ENCODE measurements at places on chromosomes 7 and 10.

DNA sequence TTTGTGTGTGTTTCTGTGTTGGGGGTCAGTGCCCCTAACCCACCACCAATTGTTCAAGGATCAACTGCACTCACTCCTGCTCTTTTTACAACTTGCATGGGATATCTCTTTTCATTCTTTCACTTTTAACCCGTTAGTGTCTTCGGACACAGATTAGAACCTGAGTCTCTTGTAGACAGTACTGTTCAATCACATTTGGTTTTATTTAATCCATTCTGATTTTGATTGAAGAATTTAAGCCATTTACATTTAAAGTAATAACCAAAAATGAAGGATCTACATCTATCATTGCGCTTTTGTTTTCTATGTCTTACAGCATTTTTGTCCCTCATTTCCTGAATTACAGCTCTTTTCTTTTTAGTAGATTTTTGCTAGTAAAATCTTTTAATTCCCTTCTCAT, 43.6 kb downstream of the ZNF248 start:
- DNase-seq = no peak

GRCh38 chr7:116159711-116160110, 50.6 kb upstream of the TES start:
- DNase-seq = no peak

DNA sequence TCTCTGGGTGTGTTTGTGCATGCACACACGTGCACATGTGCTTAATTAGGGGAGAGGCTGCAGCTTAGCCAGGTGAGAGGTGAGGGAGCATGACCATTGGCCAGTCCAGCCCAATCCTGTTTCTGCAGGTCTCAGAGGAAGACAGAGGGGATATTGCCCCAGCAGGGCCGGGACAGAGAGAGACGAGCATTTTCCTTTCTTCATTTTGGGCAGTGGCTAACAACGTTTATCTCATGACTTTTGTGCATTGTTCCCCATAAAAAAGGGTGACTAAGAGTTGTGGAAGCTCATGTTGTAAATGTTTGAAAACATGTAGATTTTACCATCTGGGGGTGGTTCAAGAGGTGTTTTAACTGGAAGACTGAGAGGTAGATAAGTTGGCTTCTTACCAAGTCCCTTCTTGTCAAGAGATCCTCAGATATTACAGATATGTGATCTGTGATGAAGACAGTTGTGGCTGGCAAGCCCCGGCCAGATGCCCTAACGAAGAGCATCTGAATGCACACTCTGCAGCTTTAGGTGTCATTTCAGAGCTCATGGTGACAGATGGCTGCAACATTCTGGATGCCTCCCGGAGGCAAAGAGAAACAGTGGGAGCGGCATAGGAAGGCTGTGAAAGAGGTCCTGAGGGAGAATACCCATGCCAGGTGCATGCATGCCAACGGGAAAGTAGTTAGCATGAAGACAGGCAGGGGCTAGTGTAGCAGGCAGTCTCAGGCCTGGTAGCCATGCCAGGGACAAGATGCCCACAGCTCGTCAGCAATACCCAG, 16.7 kb upstream of the DMBT1 start:
- no peak for DNase-seq

DNA sequence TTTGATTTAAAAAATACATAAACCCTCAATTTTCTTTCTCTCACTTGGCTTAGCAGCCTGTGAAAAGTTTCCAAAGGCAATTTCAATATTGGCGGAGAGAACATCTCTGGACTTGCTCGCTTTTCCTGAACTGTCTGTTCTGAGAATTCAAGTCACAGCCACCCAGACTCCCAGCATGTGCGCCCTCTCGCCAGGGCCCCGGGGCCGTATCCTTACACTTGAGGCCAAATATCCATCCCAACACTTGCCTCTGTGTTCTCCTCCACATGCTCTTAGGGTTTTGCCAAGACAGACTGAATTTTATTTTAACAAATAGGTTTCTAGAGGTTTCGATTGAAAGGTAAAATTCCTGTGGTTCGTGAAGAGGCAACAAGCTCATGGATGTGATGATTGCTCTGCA, 111.5 kb upstream of the GPR26 start:
- no peak for DNase-seq

- peak; percentile 74 for DNase-seq
Observed at GRCh38 chr10:5975641-5976473, 1.5 kb downstream of the IL15RA start.

GRCh38 chr7:116517626-116518025, 7.2 kb upstream of the CAV1 start:
- no peak for DNase-seq

- DNase-seq = no peak
Observed at GRCh38 chr7:69018200-69018599, 580.1 kb upstream of the AUTS2 start.

GRCh38 chr7:19101909-19102308, 15.5 kb downstream of the TWIST1 start:
- DNase-seq = no peak

DNA sequence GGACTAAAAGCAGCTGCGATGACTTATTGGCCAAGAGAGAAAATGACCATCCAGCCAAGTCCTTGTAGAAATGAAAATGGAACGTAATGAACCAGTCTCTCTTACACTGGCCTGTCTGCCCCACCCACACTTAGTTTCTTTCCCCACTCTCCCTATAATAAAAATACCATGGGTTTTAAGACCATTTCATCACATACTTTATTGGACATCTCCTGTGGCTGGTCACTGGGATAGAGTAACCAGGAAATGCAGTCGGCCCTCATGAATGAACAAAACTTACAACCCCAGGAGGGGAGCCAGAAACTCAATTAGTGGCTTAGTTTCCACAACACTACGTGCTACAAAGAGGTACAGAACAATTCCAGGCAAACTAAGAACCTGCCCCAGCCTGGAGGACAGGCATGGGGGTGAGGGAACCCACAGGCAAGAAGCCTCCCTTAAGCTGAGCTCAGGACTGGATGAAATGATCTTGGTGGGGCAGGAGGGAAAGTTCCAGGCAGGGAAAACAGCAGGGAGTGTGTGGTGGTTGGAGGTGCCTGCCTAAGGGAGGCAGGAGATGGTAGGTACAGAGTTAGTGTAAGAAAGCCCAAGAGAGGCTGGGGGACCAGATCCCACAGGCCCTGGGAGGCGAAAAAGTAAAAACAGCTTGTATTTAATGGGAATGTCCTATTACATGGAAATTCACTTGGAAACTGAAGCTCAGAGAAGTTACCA, 29.6 kb downstream of the MKI67 start:
- DNase-seq = no peak

DNA sequence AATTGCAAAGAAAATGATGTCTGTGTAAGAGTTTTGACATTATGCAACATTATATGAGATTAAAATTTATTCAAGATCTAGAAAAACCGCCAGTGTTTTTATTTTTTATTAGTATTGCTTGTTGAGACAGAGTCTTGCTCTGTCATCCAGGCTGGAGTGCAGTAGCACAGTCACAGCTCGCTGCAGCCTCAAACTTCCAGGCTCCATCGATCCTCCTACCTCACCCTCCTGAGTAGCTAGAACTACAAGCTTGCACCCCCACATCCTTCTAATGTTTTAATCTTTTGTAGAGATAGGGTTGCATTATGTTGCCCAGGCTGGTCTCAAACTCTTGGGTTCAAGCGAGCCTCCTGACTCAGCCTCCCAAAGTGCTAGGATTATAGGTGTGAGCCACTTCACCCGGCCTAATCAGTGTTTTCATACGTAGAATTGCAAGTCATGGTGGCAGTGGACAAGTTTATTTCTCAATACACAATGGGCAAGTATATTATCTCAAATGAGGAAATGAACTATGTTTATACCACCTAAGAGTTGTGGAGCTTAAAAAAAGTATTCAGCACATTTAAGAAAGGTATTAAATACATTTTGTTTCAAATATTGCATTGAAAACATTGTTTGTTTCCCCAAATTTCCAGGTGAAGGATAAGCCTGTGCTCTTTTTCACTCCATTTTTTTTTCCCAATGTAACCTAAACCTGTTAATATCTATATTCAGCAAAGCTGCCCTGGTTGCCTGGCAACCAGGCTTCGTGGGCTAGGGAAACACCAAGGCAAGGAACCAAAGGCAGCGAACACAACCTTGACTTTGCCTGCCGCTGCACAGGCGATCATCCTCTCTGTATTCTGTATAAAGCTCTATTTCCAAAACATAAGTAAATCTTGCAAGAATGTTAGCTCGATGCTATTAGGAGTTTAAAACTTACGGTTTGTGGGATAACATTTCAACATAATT, 163.9 kb downstream of the CACNB2 start:
- no peak for DNase-seq

- no peak for DNase-seq
Observed at GRCh38 chr10:78754269-78755062, 314.3 kb upstream of the ZMIZ1 start.

- no peak for DNase-seq
Observed at GRCh38 chr7:32914184-32914583, 22.6 kb upstream of the KBTBD2 start.

GRCh38 chr10:108749042-108749441, 1174.3 kb downstream of the XPNPEP1 start:
- no peak for DNase-seq

DNA sequence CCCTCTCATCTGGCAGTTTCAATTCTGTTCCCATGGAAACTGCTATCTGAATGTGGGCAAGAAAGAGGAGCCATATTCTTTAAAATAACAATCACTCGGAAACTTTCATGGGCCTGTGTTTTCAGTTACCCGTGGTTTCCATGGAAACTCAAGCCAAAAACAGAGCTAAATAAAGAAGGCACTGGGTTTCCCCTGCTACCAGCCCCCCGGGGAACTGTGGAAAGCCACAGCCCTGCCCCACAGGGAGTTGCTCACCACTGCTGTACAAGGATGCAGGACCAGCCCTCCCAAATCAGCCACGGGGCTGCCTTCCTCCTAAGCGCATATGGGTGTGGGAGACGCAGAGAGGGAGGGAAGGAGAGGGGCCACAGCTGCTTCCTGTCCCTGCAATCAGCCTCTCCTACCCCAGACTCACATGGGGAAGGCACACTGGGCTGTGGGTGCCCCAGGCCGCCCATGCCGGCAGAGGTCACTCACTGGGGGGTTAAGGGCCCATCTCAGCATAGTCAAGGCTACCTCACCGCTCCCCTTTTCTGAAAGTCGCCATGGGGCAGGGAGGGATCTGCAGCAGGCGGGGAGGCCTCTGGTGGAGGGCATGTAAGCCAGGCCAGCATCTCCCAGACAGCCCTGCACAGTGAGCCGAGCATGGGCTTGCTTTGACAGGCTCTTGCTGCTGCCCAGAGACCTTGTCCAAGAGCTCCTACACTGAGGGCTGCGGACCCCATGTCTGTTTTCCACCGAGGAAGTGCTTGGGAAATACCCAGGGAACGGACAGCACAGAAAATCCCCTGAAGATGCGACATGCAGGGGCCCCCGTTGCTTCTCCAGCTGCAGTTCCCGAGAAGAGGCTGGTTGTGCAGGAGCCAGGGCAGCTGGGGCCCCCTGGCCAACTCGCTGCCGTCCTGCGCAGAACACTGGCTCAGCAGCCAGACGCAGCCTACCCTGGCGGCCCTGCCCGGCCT, 157.3 kb upstream of the PPP2R2D start:
- peak; percentile 26 for DNase-seq

DNA sequence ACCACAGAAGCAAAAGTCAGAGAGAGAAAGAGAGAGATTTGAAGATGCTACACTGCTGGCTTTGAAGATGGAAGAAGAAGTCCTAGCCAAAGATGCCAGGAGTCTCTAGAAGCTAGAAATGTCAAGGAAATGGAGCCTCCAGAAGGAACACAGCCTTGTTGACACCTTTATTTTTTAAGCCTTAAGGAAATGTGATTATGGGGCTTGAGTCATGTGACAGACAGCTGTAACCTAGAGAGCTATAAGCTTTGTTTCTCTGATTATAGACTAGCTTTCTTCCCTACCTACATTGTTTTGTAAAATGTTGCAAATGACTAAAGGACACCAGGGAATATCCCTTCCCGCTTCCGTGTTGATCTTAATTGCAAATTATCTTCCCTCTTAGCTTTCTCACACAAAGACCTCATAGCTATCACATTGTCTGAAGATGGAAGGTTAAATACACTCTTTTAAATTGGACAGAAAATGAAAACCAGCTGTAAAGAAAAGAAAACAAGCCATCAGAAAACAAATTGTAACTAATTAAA, 199.9 kb downstream of the ARHGAP12 start:
- DNase-seq = no peak

DNA sequence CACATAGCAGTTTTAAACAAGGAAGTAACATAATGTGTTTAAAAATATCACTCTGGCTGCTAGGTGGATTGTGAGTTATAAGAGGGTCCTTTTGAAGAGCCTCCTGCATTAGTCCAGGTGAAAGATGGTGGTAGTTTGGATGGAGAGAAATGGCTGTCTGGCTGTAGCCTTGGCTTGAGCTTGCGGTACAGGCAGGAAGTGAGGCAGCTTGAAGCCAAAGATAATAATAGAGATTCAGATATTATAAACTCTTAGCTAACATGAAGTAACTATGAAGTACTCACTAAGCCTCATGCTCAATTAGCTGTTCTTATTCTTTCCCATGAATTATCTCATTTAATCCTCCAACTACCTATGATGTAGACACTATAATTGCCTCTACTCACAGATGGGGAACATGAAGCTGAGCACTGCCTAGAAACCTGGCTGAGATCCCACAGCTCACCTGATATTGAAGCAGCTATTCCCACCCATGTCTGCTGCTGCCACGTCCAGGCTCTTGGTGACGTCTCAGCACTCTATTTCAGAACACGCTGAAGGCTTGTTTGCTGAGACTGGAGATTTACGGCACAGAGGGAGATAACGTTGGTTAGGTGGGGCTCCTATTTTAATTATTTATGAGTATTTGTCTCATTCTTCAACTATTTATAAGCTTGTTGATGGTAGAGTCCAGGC, 10.4 kb downstream of the C10orf120 start:
- no peak for DNase-seq

GRCh38 chr10:132111871-132112341, 46.2 kb downstream of the JAKMIP3 start:
- no peak for DNase-seq

- no peak for DNase-seq
Observed at GRCh38 chr10:117463545-117463920, 79.0 kb upstream of the EMX2 start.
